ENCODE measurements at places on chromosomes 13 and 19.

- peak; percentile 69 for DNase-seq
Measured at GRCh38 chr13:110109910-110110309, 197.0 kb downstream of the COL4A1 start.

- DNase-seq: no peak
Measured at GRCh38 chr19:7318176-7318575, 24.0 kb upstream of the INSR start.

GRCh38 chr13:85031771-85032170, 767.4 kb downstream of the SLITRK6 start:
- DNase-seq: no peak

DNA sequence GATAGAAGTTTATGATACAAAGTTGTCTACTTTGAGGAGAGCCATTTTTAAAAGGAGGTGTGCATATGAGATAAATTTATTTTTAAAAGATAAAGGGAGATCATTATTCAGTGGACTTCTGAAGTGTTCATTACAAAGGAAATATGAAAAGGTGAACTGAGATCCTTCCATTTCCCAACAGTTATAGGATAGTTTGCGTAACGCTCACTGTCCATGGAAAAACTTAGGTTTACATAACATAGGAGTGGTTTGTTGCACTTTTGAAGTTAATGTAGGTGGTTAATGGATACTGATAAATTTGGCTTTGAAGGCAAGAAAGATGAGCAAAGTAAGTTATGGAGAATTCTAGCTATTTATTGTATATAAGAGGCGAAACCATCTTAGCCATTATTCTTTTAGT, 92.5 kb downstream of the WDFY2 start:
- DNase-seq: no peak

DNA sequence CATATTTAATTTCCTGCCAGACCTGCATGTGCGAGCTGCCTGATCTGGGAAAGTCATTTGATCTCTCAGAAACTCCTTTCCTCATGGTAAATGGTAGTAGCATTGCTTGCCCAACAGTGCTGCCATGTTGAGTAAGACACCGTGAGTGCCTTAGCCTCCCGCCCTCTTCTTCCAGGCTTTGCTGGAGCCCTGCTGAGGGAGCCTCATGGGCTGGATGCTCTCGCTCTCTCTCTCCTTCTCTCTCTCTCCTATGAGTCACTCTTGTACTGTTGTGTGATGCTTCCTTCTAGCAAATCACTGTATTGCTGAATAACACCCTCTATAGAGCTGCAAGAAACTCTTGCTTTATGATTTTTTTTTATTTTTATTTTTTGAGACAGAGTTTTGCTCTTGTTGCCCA, 365.5 kb downstream of the UQCRFS1 start:
- no peak for DNase-seq

DNA sequence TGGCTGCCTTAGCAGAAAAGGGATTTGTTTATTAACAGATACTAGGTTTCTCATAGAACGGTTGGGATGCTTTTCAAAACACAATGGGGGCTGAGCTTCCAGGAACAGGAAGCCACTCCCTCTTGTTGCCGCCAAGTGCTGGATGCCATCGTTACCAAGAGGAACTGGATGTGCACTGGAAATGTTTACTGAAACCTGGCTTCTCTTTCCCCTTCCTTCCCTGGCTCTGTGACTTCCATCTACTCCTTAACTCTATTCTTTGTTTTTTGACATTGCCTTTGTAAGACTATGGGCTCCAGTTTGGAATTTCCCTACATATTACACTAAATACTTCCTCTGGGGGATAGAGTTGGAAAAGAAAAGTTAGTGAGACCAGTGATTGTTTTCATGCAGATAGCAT, 11.7 kb upstream of the KL start:
- no peak for DNase-seq

DNA sequence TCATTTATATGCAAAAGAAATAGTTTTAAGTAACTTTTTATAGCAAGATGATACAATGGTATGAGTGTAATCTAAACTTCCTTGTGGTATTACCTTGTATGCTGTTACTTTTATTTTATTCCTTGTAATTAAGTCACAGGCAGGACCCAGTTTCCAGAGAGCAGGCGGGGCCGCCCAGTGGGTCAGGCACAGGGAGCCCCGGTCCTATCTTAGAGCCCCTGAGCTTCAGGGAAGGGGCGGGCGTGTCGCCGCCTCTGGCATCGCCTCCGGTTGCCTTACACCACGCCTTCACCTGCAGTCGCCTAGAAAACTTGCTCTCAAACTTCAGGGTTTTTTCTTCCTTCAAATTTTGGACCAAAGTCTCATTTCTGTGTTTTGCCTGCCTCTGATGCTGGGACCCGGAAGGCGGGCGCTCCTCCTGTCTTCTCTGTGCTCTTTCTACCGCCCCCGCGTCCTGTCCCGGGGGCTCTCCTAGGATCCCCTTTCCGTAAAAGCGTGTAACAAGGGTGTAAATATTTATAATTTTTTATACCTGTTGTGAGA, 10.2 kb downstream of the PLPPR3 start:
- DNase-seq: no peak

- DNase-seq: no peak
Measured at GRCh38 chr13:37139356-37139755, 33.9 kb upstream of the CSNK1A1L start.

DNA sequence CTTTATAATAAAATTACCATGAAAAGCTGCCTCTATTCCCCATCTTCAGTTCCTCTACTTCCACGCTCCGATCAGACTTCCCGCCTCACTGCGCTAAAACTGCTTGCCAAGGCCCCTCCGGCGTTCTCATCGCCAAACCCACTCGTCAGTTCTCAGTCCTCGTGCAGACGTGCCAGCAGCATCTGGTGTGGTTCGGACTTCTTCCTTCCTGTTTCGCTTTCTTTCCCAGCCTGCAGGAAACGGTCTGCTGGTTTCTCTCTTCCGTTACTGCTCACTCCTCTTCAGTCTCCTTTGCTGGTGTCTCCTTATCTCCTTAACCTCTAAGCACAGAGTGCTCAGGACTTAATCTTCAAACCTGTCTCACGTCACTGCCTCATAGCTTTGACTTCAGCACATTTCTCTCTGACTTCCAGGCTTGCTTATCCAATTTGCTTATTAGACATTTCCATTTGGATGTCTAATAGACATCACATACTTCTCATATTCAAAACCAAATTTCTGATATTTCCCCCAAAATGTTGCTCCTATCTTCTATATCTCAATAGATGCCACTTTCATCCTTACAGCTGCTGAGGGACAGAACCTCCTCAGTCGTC, 40.3 kb downstream of the RCBTB2 start:
- DNase-seq: peak; percentile 42

DNA sequence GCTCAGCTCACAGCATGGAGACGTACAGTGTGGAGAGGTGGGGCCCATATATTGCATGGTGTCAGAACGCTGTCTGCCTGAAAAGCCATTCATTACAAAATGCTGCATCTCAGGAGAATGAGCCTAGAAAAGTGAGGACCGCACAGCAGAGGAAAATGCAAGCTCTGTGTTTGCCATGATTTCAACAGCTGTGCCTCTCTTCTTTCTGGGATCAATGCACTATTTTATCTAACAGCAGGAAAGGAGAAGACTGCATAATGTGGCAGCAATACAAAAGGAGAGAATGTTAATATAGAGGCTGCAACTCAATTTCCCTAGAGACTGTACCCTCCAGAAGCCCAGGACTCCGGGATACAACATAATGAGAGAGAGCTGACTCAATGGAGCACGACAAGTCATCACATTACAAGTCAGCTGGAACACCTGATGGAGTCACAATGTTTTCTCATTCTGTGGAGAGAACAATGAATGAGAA, 368.0 kb downstream of the FGF14 start:
- DNase-seq: no peak

DNA sequence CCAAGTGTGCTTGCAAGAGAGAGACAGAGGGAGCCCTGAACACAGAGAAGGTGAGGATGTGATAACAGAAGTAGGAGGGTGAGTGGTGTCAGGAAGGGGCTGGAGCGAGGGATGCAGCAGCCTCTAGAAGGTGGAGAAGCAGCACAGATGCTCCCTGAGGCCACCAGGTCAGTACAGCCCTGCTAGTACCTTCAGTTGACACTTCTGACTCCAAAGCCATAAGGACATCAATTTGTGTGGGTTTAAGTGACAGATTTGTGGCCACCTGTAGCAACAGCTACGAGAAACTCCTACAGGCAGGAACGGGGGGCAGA, 6.9 kb downstream of the ERICH4 start:
- no peak for DNase-seq

DNA sequence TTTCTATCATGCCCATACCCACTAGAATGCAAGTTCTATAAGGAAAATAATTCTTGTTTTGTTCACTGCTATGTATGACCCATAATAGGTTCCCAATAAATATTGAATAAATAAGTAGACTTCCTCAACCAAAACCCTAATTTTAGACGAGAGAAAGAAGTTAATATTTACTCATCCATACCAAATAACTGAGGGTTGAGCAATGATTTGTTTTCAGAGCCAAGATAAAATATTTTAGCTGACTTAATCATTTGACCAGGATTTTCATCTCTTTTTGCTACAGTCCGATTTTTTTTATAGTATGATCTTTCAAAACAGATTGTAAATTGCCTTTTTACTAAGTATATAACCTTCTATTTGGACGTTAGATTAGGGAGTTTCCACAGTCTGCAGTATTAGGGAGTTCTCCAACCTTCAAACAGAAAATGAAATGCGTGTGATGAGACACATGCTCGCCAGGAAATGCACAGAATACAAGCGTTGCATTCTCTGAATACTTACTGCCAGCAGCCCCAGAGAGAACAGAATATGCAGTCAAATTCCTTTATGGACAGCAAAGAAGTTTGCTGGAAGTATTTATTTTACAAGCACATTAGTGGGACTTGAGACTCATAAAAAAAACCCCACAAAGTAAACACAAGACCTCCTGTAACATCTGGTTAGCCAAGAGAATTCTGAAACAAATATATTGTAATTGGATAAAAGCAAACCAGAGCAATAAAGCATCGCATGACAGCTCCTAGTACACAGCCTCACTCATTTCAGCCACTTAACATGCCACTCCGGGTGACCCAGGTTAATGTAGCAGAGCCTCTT, 230.0 kb downstream of the MYO16 start:
- no peak for DNase-seq

DNA sequence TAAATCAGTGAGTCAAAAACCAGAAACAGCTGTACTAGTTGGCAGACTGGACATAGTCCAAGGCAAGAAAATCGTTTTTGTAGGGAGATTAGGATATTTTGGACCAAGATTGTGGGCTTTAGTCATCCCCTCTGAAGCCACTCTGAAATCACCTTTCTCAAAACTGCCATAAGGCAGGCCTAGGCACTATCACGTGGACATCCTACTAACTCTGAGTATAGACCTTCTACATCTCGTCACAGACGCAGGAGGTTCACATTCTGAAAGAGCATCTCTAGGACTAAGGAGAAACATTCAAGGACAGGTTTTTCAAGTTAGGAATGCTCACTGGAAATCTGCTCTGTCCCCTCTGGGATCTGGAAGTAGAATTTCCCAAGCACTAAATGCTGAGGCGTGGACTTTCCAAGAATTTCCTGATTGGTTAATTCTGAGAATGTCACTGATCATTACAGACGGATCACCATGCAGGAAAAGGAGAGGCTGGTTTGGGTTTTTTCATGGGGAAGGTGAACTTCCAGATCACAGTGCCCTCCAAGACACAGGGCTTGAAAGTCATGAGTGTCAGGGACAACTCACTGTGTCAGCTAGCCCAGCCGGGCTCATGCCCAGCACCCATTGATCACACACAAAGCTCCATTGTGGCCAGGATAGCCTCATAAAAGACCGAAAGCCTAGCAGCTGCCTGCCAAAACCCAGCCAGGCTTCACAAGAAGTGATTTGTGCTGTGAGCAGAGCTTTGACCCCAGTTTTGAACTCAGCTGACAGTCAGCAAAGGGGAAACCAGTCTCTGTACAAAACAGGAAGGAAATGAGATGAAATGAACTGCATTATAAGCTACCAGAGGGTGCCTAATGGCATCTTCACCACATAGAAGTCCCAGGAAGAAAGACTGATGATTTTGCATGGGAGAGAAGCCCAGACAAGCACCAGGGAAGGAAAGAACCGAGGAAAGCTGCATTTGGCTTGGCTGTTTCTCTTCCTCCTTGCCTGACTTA, 2.7 kb upstream of the RUBCNL start:
- DNase-seq: peak; percentile 86

- DNase-seq: no peak
Measured at GRCh38 chr13:110394371-110394841, 87.3 kb downstream of the COL4A2 start.

Data from occipital lobe (tissue), 3 donors.